Activated CD8-positive, alpha-beta memory T cell treated with anti-CD3 and anti-CD28 coated beads for 1 hour (primary cell): ENCODE measurements at places on chromosomes 13 and 19.

DNA sequence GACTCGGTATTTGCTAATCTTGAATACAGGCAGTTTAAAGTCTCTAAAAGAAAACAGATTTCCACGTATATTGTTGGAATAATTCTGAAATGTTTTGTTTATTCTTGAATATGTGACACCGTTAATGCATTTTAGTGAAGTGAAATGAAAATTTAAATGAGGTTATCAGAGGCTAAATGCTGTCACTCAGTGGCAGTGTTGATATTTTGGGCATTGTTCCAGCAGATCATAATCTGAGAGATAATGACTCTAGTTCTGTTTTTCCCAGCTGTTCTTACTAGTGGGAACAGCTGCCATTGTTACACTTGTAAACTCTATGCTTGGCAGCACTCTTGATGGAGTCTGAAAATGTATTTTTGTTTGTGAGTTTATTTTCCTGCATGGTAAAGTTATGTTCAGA lies 365.6 kb upstream of the SLC10A2 start:
- no peak for DNase-seq

DNA sequence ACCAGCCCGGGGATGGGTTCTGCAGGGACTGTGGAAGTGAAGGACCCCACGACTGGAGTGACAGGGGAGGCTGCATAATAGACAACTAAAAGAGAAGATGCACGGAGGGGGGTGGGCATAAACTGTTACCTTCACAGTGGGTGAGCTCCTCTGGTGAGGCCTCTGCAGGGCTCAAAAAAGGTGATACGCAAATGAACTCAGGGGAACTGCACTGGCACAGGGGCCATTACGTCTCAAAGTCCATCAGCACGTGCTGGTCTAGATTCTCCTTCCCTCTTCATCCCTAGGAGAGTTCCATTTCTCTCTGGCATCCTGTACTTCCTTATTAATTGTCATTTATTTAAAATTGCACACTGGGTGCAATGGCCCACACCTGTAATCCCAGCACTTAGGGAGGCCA lies 8.1 kb upstream of the FFAR2 start:
- DNase-seq = no peak

GRCh38 chr19:1409204-1410005 lies 2.0 kb downstream of the DAZAP1 start:
- DNase-seq = no peak

DNA sequence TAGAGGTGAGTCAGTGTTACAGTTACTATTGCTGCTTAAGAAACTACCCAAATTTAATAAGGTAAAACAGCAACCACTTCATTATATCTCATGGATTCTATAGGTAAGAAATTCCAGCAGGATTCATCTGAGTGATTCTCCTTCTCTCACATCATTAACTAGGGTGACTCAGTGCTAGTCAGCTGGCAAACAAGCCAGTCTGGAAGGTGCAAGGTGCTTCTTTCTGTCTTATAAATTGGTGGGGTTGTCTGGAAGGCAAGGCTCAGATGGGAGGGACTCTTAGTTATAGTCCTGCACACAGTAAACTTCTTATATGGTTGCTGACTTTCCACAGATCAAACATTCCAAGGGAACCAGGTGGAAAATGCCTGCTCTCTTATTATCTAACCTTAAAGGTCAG lies 484.5 kb downstream of the GPC5 start:
- DNase-seq = no peak

DNA sequence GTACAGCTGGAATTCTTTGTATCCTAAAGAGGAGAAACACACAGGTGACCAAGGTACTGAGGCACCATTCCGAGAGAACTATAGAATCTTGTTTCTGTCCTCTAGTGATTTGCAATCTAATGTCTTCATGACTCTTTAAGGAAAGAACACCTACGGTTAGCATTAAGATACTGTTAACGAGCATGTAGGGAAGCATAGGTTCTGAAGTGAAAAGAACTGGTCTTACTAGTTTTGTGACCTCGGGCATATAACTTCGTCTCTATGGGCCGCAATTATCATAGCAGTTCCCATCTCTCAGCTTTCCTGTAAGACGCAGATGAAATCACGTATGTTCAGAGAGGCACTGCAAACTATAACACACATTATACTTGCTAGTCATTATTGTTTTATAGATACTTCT lies 193.0 kb upstream of the NBEA start:
- no peak for DNase-seq

DNA sequence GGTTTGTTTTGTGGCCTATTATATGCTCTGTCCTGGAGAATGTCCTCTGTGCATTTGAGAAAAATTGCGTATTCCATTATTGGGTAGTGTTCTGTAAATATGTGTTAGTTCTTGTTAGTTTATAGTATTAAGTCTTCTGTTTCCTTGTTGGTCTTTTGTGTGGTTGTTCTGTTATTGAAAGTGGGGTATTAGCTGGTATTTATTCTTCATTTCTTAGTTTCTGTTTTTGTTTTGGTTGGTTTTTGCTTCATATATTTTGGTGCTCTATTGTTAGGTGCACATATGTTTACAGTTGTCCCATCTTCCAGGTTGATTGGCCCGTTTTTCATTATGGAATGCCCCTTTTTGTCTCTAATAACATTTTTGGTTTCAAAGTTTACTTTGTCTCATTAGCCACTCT lies 77.3 kb downstream of the DNAJC15 start:
- no peak for DNase-seq

- DNase-seq = no peak
Observed at GRCh38 chr13:71685072-71685471, 181.9 kb downstream of the DACH1 start.

GRCh38 chr19:41031916-41032315 lies 40.8 kb downstream of the CYP2B6 start:
- no peak for DNase-seq

DNA sequence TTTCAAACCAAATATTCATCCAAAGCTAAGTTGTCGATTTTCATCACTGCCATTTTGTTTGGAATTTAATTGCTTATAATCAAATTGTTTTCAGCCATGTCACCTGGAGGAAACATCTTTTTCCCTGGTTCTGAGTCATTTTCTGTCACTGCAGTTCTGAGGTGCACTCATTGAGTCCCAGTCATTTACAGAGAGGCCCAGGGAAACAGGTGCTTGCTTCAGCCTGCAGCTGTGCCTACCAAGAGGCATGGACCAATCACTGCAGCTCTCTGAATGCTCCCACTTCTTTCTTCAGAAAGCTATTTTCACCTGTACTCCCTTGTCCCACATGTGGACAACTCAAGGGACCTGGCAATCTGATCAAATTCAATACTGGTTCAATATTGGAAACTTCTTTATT lies 308.1 kb downstream of the COG6 start:
- no peak for DNase-seq

- DNase-seq = no peak
Observed at GRCh38 chr13:94617389-94618000, 15.8 kb downstream of the GPR180 start.
